ENCODE measurements at places on chromosomes 5 and 9.

GRCh38 chr5:171673328-171673727 lies 112.3 kb upstream of the SMIM23 start:
- DNase-seq = no peak

DNA sequence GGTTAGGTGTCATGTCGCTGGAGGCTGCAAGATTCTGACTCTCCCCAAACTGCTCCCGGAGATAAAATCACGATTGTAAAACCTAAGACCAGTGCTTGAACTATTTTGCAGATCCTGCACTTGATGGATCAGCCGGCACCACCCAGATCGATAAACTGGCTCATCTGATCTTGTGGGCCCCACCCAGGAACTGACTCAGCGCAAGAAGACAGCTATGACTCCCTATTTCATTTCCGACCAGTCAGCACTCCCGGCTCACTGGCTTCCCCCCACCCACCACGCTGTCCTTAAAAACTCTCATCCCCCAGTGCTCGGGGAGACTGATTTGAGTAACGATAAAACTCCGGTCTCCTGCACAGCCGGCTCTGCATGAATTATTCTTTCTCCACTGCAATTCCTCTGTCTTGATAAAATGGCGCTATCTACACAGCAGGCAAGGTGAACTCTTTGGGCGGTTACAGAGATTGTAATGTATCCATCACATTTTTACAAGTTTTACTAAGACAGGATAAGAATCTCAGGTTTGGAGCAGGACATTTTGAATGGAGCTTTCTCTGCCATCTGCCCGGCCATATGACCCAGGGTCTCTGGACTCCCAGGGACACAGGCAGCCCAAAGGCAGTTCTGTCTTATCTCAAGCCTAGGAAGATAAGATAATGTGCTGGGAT lies 10.6 kb upstream of the PPP1R26 start:
- no peak for DNase-seq

GRCh38 chr9:108672475-108673190 lies 183.2 kb downstream of the ACTL7B start:
- no peak for DNase-seq

DNA sequence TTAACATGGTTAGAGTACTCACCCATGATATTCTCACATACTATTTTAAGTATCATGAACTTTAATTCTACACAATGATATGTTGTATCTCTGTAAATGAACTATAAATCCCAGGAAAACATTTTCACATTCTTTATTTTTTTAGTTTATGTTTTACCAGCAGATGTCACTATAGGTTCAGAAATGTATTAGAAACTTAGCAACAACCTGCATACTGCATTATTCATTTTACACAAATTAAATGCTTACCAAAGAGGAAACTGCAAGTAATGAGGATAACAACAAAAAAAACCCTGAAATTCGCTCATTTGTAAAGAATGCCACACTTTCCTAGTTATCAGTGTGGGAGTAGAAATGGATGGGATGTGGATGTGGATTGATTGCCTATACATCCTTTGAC lies 217.5 kb upstream of the OTULINL start:
- no peak for DNase-seq

GRCh38 chr5:24401773-24402172 lies 243.0 kb downstream of the CDH10 start:
- no peak for DNase-seq

DNA sequence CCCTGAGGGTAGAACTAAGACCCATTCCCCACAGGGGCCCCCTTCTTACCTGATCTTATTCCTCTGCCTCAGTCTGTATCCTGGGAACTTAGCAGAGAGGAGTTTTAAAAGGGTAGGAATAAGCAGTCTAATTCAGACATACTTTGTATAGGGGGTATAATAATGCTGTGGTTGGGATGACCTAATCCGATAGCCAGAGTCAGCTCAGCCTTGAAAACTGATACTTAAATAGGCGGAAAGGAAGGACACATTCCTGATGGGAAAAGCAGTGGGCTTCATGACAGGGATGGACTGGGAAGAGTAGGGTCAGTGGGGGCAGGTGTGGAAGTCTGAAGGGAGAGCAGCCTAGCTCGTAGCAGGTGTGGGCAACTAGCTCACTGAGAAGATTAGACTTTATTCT lies 52.2 kb upstream of the TESK1 start:
- no peak for DNase-seq

DNA sequence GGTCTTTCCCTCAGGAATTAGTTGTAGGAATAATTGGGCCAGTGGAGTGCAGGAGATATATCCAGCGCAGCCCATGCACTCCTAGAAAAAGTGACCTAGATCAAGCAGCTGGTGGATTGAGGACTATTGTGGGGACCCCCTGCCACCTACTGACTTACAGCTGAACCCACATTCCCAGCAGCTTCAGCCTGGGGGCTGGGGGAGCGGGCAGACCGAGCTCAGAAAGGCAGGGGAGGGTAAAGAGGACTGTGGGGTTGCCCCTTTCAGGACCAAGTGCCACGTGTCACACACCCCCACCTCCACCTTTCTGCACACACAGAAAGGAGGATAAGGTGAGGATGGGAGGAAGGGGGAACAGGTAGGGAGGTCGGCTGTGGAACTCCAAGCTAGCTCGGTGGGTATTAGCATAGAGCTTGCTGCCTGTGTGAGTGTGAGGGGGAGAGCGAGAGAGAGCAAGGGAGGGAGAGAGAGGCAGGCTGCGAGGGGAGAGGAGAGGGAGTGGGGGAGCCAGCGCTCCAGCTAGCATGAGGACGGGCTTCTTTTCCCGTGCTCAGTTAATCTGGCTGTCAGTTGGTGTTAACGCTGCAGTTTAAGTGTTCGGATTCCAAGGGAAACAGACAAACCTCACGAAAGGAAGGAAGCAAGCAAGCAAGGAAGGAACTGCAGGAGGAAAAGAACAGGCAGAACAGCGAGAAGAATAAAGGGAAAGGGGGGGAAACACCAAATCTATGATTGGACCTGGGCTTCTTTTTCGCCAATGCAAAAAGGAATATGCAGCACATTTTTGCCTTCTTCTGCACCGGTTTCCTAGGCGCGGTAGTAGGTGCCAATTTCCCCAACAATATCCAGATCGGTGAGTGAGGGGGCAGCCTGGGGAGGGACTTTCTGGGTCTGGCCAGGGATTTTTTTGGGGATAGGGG lies at the start of gene GRIA1:
Gene GRIA1, plus strand, starts transcription at position 553 of the 920 bp plus-strand sequence.
- DNase-seq = no peak

GRCh38 chr9:137323531-137324331 lies 21.7 kb upstream of the NRARP start:
- no peak for DNase-seq

DNA sequence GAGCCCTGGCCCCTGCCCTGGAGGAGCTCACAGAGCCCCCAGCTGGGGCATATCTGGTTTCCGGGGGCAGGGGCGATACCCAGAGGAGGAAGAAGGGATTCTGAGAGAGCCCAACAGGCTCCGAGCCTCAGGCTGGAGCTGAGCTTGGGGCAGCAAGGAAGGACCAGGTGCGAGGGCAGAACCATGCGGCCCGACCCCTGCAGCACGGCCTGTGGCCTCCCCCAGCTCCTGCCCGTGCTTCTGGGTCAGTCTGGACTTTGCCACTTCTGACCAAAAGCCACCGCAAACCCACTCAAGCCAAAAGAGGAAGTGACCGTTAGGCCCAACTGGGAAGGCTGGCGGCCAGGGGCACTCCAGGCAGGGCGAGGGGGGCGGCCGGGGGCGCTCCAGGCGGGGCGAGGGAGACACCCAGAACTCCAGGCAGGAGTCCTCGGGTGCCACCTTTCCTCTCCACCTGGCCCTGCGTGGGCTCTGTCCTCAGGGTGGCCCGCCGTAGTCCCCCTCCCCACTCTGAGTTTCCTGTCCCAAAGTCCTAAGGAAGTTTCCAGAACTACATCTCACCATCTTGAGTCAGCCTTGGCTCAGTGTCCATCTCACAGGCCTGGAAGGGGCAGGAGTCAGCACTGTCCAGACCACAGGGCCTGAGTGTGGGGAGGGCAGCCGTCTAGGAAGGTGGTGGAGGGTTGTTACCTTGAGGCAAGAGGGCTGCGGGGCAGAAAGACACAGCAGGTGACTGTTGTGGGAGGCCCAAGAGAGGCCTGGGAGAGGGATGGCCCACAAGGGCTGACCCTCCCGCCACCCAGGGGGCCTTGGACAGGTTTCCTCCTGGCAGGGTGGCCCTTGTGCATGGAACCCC lies 946 bp upstream of the LTC4S start:
- no peak for DNase-seq

- no peak for DNase-seq
Observed at GRCh38 chr9:35842020-35842745, 13.2 kb downstream of the TMEM8B start.

- no peak for DNase-seq
Observed at GRCh38 chr9:34741628-34742027, 31.7 kb upstream of the CCL21 start.

GRCh38 chr9:15936306-15936921 lies 383.6 kb downstream of the CCDC171 start:
- DNase-seq = no peak

DNA sequence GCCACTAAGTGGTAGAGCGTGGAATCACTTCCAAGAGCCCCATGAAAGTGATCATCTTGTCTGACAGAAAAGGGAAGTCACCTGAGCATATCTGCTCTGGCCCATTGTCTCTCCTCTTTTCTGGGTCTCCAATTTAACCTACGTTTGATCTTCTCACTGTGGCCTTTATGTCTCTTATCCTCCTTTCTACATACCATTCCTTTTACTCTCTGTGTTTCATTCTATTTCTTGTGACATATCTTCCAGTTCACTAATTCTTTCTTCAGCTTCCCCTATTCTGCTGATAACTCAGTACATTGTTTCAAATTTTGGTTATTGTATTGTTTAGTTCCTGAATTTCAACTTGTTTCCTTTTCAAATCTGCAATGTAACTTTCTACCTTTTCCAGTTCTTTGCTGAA lies 132.5 kb downstream of the GPBP1 start:
- no peak for DNase-seq

- no peak for DNase-seq
Observed at GRCh38 chr5:140150201-140150600, 24.5 kb downstream of the IGIP start.

- no peak for DNase-seq
Observed at GRCh38 chr9:33157960-33158842, 8.9 kb downstream of the B4GALT1 start.

GRCh38 chr5:35331956-35332950 lies 102.0 kb upstream of the PRLR start:
- no peak for DNase-seq

DNA sequence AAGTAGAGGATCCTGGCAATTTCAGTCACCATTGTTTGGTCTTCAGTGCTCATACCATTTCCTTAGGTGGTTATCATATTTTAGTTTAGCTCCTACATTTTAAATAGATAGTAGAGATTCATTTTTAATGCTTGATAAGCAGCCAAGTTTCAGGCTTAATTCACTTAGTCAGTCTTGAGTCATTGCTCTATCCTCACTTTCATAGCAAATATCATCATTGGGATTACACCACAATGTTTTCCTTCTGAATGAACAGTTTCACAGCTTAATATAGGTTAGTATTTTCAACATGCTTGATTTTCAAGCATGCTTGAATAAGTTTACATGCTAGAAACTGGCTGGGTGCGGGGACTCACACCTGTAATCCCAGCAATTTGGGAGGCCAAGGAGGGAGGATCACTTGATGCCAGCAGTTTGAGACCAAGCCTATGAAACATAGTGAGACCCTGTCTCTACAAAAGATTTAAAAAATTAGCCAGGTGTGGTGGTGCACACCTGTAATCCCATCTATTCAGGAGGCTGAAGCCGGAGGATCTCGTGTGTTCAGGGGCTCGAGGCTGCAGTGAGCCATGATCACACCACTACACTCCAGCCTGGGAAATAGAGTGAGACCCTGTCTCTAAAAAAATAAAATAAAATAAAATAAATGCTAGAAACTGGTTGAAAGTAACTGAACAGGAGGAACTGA lies 339.9 kb downstream of the ADGRV1 start:
- DNase-seq = no peak

DNA sequence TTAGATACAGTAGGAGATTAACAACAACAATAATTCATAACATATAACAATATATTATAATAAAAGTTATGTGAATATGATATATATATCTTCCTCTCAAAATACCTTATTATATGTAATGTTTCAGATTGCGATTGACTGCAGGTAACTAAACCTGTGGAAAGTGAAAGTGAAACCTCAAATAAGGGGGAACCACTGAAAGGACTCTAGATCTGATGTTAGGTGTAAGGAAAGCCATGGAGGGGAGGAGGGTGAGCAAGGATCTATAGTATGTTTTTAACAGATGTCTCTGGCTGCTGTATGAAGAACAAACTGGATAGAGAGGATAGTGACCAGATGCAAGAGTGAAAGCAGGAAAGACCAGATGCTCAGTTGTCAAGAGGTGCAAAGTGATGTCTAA lies 5.8 kb upstream of the FSTL4 start:
- DNase-seq = no peak

GRCh38 chr9:136117916-136118319 lies 757 bp downstream of the TMEM250 start:
- no peak for DNase-seq

DNA sequence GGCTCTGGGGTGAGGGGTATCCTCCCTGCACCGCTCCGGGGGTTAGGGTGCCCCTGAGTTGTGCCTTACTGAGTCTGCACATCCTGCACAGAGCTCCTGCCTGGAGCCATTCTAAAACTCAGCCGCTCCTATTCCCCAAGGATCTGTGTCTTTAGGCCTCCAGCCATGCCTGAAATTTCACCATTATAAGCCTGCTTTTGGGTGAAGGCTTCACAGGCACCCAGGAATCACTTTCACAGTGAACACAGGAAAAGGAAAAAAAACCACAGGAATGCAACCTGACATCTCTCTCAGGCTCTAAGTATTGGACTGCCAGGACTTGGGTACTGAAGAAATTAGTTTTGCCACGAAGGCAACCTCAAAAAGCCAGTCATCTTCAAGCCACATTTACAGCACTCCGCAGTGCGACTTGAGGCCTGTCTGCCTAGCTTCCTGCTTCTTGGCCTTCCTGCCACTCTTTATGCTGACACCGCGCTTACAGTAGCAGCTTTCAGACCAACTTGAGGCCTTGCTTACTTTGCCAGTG lies 30.9 kb downstream of the GALNT10 start:
- peak; percentile 37 for DNase-seq

- no peak for DNase-seq
Observed at GRCh38 chr5:170171811-170172210, 61.0 kb upstream of the C5orf58 start.

DNA sequence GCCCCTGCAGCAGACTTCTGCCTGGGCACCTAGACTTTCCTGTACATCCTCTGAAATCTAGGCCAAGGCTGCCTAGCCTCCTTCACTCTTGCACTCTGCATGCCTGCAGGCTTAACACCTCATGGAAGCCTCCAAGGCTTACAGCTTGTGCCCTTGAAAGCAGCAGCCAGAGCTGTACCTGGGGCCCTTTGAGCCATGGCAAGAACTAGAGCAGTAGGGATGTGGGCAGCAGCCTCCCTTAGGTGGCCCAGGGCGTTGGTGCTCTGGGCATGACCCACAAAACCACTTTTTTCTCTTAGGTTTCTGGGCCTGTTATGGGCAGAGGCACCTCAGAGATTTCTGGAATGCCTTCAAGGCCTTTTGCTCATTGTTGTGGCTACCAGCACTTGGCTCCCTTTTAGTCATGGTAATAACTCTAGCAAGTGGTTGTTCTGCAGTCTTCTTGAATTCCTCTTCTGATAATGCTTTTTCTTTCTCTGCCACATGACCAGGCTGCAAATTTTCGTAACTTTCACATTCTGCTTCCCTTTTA lies 606.2 kb downstream of the TLE4 start:
- no peak for DNase-seq
